GM13976 (cell line): ENCODE measurements at places on chromosomes 7 and 10.

GRCh38 chr10:131872827-131873375 is 27.9 kb upstream of the PPP2R2D start:
- DNase-seq: no peak

DNA sequence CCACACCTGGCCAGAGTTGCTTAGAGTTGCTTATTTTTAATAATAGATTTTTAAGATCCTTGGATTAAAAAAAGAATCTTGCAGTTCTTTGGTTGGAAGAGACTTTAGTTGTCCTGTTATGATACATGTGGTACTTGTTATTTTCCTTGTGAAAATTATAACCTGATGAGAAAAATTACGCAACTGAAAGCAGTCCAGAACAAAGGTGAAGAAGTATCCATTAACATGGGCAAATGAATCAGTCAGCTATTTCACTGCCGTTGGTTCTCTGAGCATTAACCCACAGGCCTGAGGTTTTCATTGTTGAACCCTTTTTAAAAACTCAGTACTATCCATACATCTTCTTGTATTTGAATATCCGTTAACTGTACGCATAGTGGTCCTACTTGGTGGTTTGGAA is 68.2 kb downstream of the GALNT11 start:
- no peak for DNase-seq

GRCh38 chr7:82173400-82174021 is 270.1 kb downstream of the CACNA2D1 start:
- no peak for DNase-seq

GRCh38 chr10:11757454-11757820 is 15.3 kb downstream of the ECHDC3 start:
- DNase-seq: no peak

DNA sequence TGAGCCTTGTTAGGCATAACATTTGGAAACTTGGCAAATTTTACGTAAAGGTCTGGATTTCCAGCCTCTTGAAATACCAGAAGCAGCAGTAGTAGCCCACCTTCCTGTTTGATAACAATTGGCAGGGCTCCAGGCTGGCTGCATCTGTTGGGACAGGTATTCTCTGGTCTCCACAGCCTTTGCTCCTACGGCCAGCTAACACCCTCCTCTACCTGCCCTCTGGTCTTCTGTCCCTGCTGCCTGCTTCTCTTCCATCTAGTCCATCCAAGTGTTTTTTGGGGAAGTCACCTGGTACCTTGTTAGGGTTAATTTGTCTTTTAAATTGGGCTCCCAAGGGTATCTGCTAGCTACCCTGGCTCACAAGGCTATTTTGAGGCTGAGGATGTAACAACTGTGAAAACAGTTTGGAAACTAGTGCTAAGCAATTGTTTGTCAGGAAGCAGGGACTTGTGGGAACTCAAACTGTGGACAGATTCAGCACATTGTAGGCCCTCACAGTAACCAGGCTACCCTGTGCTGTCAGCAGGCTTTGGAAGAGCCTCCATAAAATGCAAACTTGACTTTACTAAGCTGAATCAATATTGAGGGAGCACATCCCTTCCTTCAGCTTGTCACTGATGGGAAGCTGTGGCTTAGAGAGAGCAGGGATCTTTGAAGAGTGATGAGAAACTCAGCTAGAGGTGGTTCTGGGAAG is 8.5 kb downstream of the RPS24 start:
- no peak for DNase-seq

- DNase-seq: no peak
Measured at GRCh38 chr10:56632537-56632936, 271.5 kb upstream of the ZWINT start.

DNA sequence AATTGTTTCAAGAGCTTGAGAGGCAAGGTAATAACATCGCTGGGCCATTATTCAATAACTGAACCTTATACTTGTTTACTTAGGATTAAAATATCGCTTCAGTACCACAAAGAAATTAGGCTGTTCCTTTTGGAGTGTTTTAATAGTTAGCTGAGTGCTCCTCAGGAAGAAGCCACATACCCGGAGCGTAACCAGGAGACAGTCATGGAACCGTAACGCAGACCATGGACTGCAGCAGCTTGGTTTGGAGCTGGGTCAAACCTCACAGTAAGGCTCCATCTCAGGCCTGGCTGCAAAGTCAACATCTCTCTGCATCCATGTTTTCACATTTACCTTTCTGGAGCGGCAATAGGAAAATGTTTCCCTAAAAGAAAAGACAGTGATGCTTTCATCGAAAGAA is 599.0 kb downstream of the TNS3 start:
- DNase-seq: no peak

GRCh38 chr10:113709221-113709838 is 29.6 kb downstream of the CASP7 start:
- no peak for DNase-seq

DNA sequence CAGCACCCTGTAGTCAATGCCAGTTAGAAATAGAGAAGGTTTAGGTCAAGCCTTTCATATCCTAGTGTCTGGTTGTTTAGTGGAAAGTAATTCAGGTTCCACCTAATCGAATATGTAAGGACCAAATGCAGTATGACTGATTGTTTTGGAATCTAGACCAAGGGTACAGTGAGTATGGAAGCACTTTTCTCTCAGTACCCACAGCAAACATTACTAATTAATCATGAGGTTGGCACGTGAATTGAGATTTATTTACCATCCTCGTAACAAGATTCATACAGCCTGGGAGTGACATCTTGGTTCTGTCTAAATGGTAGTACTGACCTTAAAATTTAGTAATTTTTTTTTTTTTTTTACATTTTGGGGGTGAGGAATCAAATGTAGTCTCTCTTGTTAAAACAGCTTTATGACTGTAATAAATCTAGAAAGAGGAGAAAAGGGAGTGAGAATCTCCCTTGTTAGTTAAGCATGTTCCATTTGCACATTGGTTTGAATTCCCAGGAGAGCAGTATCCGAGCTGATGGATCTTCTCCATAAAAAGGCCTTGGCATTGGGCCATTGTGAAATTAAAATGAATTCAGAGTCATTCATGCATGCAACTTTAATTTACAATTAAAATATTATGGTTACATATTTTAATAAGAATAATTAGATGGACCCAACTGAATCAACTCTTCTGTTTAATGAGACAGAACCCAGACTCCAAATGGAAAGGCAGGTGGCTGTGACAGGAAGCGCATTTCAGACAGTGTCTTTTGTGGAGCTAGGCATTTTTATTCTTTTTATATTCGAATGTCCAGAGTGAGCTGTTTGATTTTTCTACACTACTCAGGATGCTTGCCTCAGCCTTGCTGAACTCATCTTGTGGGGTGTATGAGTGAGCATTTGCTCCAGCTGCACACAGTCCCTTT is 57.6 kb downstream of the SNX10 start:
- DNase-seq: no peak

- DNase-seq: no peak
Measured at GRCh38 chr7:21417647-21418046, 10.2 kb upstream of the SP4 start.

DNA sequence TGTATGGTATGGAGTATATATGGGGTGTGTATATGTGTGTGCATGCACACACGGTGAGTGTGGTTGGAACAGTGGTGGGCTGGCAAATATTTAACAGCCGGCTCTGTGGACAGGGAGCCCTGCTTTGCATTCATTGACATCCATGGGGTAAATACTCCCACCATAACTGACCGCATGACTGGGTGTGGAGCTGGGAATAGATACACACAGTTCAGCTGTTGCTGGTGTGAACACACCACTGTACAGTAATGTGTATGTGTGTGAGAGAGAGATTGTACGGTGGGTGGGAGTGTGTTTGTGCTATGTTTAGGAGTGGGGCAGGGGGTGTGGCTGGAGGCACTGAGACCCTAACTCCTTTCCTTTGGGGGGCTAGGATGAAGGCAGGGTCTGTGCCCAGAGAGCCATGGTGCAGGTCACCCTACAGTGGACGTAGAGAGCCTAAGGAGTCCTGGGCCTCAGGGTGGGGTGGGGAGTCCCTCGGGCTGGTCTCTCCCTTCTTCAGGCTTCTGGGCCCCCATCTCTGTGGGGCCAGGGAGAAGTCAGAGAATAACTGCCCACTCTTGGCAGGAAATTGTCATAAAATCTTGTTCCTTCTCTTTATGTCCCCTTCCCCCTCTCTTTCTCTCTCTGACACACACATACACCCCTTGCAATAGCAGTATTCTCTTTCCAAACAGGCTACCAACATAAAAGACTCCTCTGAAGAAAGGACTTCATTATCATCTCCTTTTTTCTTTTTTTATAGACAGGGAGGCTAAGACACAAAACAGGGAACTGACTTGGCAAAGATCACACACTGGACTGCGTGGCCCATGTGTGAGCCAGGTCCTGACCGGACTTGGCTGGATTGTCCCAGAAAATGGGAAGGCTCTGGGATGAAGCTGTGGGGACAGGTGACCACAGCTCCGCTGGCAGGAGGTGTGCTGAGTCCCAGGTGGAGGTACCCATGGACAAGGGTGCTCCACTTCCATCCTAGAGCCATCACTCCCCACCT is 3.2 kb downstream of the SFRP5 start:
- DNase-seq: no peak

DNA sequence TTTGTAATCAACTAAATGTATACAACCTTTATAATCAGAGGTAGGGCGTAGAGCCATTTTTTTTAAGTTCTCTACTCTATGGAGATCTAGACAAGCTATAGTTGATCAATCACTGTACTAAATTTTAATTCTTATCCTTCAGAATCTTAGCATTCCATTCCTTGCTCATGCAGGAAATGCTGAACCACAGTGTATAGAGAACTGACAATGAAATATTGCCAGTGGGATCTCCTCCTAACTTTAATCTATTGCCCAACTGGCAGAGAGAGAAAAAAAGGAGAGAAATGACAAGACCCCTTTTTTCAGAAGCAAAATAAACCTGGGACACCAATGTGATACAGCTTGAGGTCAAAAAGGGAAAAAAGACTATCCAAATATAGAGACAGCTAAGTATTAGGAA is 26.4 kb upstream of the PPP3CB start:
- no peak for DNase-seq

DNA sequence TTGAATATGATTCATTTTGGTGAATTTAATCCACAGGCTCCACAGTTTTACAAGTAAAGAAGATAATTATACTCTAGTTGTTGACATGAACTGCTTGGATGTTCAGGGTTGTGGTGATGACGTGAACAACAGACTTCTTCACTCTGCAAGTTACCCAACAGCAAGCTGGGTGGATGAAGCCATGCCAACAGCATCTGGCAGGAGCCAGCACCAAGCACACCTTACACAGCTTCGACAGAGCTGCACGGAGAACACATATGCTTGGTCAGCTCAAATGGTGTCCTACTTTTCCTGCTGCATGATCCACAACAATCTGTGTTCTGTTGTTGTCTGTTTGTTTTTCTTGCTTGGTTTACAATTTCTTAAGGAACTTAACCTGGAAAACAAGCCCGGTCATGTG is 9.8 kb downstream of the NOD1 start:
- DNase-seq: no peak

- DNase-seq: no peak
Measured at GRCh38 chr7:80847895-80848294, 71.0 kb downstream of the SEMA3C start.

GRCh38 chr10:35993591-35994515 is 351.8 kb upstream of the FZD8 start:
- no peak for DNase-seq

GRCh38 chr7:131095346-131095745 is 232.3 kb upstream of the MKLN1 start:
- no peak for DNase-seq

DNA sequence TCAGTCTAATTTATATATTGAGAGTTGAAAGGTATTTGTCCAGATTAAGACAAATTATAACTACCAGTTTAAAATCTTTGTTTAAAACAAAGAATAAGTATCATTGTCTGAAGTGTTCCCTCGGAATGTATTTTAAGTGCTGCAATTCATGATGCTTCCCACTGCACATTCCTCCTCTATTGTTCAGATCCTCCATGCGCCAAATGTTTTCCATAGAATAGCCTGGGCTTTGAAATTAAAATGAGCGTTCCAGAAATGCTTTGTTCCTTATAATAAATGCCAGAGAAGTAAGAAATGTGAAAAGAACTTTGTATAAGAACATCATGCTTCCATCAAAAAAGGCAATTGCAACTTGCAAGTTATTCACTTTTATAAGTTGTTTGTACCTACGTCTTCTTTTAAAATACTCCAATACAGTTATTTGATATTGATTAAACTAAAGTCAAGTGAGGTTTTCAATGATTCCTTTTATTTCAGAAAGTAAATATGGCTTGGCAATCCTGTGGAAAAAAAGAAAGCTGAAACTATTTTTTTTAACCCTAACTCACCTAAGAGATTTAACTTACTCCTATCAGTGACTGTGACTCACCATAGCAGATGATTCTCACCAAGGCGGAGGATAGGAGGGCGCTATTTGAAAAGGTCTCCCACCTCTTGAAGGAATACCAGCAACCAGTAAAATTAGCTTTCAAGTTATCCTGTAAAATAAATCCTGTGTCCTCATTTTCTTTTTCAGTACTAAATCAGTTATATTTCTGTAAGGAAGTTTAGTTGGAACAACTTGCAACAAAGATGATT is 85.8 kb downstream of the CTNNA3 start:
- DNase-seq: no peak

- DNase-seq: peak; percentile 48
Measured at GRCh38 chr7:101746314-101746713, 71.1 kb upstream of the CUX1 start.

GRCh38 chr10:86652361-86653202 is 1.8 kb upstream of the OPN4 start:
- no peak for DNase-seq

GRCh38 chr7:15015545-15016314 is 113.2 kb upstream of the DGKB start:
- peak; percentile 11 for DNase-seq

DNA sequence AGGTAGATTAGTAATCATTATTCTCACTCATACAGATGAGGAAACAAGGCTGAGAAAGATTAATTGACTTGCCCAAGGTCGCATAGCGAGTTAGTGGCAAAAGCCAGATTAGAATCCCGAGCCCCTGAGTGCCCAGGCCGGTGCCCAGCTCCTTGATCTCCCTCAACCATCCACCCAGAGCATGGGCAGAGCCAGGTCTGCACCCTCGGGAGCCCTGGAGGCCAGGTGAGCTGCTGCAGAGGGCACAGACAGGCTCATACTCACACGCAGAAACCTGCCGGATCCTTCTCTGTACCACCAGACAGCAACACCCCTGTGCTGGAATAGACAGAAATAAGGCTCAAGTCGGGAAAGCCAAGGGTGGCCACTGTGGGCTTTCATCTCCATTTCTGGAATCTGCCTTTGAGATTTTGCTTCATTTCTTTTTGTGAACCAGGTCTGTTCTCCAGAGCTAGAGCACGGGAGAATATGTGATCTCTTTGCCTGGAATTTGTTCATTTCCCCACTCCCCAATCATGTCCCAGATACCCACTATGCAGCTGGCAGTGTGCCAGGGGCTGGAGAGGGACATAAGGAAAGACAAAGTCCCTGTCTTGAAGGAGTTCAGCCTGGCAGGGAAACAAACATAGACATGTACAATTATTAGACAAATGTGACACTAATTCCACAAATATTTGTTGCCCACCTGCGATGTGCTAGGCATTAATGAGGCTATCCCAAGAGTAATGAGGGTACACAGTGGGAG is 5.5 kb downstream of the AFAP1L2 start:
- no peak for DNase-seq
